ENCODE measurements at places on chromosomes 1 and 21. TPM values are rescaled to one million over a fixed set of nuclear protein-coding genes. Genes with fewer than 3 reads are reported as not detected.

Gene LDLRAD1
- total RNA-seq: not detected

Gene CHI3L2
- total RNA-seq: 0.54 TPM

Gene DVL1
- total RNA-seq: 77.2 TPM

Gene LRRC71
- 0.20 TPM for total RNA-seq

Gene LYPD8
- total RNA-seq: not detected

Gene CSMD2
- not detected for total RNA-seq

Gene ZBTB8B
- under 0.01 TPM for total RNA-seq

Gene PHACTR4
- total RNA-seq: 23.1 TPM

Gene STIL
- 9.8 TPM for total RNA-seq

Gene ITSN1
- total RNA-seq: 14.9 TPM

Gene KCNN3
- total RNA-seq: 0.05 TPM

Gene EXTL2
- total RNA-seq: 8.3 TPM

Gene PRR9
- total RNA-seq: not detected

Gene IFT25
- total RNA-seq: 26.4 TPM

Gene SPRR1B
- not detected for total RNA-seq

Gene MXRA8
- 0.17 TPM for total RNA-seq

Gene TMCC2
- total RNA-seq: 2.8 TPM

Gene TSPEAR
- total RNA-seq: not detected

Gene CPTP
- 19.1 TPM for total RNA-seq

Gene ARHGAP30
- total RNA-seq: 0.05 TPM

Gene RNU5D-1
- total RNA-seq: not detected

Gene CLDN17
- not detected for total RNA-seq

Gene AMY1C
- not detected for total RNA-seq

Gene FNDC10
- total RNA-seq: 8.4 TPM

Gene PPOX
- total RNA-seq: 15.2 TPM

Gene HRNR
- total RNA-seq: not detected

Gene PKP1
- total RNA-seq: not detected

Gene TDRD5
- not detected for total RNA-seq

Gene SPRR1A
- total RNA-seq: not detected

Gene MYBPHL
- not detected for total RNA-seq

Gene FCRL4
- total RNA-seq: not detected

Gene CRYBG2
- 1.6 TPM for total RNA-seq

Gene CLDN19
- total RNA-seq: not detected

Gene VASH2
- total RNA-seq: 3.9 TPM

Gene LCK
- not detected for total RNA-seq

Gene UQCRH
- 421 TPM for total RNA-seq

Gene NUAK2
- total RNA-seq: 34.7 TPM

Gene SPTA1
- total RNA-seq: not detected
